ENCODE measurements at places on chromosomes 5 and 9.

GRCh38 chr5:99029172-99029571, 100.4 kb upstream of the CHD1 start:
- DNase-seq, result no peak

DNA sequence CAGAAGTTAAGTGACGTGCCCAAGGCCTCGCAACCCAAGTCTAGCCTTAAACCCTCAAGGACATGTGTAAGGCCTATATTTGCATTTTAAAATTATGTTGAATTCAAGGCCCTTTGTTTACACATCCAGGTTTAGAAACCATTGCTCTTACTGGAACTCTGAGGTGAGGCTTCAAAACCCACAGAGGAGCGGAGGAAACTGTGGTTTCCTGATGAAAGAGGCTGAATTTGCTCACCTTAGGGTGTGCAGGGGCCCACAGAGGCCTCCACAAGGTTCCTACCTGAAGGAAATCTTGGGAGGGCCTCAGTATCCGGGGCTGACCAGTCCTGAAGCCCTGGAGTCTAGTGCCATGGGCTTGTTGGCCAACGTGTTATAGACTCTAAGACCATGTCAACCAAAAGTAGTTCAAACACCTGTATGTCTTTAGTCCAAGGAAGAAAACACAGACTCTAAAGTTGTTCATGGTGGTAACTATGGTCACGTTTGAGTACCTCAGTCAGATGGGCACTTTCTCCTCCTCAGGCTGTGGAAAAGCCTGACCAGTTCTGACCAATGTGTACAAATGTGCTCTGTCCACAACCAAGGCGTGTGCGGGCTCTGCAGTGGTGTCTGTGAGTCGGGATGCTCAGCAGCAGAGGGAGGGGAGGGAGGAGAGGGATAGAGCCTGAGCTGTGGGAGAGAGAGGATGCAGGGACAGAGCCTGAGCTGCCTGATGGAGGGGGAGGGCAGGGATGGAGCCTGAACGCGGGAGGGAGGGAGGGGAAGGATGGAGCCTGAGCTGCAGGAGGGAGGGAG, 124.6 kb upstream of the ERCC6L2 start:
- DNase-seq, result peak; percentile 48

GRCh38 chr9:116767219-116767618, 80.1 kb downstream of the TRIM32 start:
- DNase-seq, result no peak

DNA sequence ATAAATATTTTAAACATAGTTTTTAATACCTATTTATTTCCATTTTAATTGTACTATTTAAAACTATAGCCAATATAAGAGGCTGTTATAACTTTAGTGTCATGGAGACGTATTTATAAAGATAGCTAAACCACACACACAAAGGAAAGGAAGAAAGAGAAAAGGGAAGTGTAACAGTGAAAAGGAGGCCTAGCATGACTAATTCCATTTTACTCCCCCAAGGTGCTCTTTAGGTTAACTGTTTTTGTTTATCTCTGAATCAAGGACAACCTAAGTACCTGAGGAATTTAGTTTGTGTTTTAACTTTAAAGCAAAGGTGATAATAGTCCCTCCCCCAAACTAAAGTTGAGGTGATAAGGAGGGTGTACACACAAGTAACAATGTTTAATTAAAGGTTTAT, 1188.9 kb upstream of the C9orf72 start:
- DNase-seq, result no peak

- DNase-seq, result no peak
Observed at GRCh38 chr5:173329491-173330337, 1.5 kb upstream of the STC2 start.

- no peak for DNase-seq
Observed at GRCh38 chr9:133119846-133120500, 1.1 kb downstream of the RALGDS start.

GRCh38 chr9:114114364-114114763, 15.3 kb upstream of the KIF12 start:
- no peak for DNase-seq

- DNase-seq, result no peak
Observed at GRCh38 chr9:71743217-71743705, 25.1 kb downstream of the CEMIP2 start.

GRCh38 chr5:77218263-77218662, 7.8 kb downstream of the PDE8B start:
- DNase-seq, result no peak

GRCh38 chr5:35884773-35885172, 28.1 kb downstream of the IL7R start:
- no peak for DNase-seq

DNA sequence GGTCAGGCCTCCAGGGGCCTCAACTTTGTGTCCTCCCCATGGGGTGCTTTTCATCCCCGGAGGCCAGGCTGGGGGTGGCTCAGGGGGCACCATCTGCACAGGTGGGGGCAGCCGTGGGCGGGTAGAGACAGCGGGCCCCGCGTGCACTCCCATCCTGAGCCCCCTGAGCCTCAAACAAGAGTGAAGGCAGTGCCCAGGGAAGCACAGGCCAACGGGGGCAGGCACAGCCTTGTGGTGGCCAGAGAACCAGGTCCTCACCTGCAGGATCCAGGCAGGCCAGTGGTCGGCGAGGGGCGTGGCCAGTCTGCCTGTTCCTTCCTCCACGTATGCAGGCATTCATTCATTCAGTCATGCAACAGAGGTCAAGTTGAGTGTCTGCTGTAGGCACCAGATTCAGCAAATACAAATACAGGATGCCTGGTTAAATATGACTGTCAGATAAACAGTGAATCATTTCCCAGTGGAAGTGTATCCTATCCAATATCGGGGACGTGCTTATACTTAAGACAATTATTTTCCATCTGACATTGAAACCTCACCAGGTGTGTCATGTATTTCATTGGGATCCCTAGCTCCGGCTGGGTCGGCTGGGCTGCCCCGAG, 22.3 kb downstream of the KCNT1 start:
- no peak for DNase-seq

DNA sequence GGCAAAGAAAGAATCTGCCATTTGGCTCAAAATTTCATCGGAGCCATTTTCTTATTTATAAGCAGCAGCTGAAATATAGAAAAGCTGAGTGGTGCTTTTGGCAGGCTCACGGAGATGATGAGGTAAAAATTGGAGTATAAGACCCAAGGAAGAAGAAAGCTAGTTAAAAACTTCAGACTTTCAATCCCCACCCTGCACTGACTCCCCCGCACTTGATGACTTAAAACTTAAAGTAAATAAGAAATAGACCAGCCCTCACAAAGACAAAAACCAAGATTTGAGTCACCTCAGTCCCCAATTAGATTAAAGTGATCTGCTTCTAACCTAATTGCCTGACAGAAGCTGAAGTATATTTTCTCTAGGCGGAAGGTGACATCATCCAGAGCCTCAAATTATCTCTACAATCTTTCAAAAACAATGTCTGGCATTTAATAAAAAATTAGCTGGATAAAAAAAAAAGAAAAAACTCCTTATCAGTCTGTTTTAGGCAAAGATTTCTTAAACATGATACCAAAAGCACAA, 124.0 kb upstream of the PJA2 start:
- no peak for DNase-seq

GRCh38 chr5:67431191-67431590, 234.6 kb upstream of the CD180 start:
- no peak for DNase-seq

DNA sequence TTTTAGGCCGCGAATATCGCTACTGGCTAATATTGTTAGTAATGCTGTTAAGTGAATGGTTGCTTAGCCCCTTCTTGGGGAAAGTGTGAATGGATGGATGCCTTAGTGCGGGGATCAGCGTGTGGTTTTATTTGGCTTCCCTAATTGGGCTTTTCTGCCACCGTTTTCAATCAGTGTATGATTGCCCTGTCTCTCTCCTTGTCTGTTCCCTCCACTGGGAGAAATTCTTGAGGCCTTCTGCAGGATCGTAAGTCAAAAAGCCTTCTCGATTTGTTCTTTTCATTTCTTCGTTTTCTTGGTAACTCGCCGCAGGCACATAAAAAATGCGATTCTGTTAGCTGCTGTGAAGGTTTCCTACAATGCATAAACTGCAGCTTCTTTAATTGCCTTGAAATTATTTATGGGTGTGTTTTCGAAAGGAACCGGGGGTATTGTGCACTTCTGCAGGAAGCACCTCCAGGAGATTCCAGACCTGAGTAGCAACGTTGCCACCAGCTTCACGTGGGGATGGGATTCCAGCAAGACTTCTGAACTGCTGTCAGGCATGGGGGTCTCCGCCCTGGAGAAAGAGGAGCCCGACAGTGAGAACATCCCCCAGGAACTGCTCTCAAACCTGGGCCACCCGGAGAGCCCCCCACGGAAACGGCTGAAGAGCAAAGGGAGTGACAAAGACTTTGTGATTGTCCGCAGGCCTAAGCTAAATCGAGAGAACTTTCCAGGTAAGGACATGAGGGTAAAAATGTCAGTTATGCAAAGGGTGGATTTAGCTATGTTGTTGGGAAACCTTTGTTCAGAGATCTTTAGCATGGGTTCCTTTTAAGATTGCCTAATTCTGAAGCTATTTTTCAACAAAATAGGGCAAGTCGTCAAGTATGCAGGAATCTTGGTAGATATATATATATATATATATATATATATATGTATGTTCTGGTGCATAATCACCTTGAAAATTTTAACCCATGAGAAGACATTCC, 700 bp downstream of the SKP2 start:
- DNase-seq, result no peak

DNA sequence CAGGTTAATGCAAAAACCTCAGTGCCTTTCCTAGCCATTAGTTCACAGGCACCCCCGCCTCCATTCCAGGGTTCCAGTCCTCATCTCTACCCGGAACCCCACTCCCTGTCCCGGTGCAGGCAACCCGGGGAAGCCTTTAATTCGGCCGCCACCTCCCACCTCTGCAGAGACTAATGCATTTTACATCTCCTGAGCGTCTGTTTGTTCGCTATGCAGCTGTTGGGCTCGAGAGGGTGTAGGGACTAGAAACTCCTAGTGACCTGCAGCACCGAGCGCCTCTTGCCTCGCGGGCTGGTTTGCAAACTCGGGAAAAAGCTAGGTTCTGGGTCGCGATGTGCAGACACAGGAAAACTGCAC, 3.6 kb downstream of the GDNF start:
- DNase-seq, result no peak

DNA sequence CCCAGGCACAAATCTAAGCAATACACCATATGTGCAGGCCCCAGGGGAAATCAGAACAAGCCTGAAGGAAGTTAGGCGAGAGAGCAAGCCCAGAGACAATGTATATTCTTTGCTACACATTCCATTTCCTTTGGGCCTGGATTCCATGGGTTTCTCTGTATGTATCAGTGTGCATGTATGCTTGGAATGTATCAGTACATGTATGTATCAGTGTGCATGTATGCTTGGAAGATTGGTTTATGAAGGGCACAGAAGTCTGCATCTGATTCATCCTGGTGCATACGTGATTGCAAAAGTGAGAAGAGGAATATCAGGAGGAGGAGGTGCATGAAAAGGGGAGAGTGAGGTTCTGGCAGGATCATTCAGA, 232.6 kb upstream of the ANKRD55 start:
- DNase-seq, result no peak

- no peak for DNase-seq
Observed at GRCh38 chr5:134997015-134997414, 29.3 kb downstream of the CATSPER3 start.

DNA sequence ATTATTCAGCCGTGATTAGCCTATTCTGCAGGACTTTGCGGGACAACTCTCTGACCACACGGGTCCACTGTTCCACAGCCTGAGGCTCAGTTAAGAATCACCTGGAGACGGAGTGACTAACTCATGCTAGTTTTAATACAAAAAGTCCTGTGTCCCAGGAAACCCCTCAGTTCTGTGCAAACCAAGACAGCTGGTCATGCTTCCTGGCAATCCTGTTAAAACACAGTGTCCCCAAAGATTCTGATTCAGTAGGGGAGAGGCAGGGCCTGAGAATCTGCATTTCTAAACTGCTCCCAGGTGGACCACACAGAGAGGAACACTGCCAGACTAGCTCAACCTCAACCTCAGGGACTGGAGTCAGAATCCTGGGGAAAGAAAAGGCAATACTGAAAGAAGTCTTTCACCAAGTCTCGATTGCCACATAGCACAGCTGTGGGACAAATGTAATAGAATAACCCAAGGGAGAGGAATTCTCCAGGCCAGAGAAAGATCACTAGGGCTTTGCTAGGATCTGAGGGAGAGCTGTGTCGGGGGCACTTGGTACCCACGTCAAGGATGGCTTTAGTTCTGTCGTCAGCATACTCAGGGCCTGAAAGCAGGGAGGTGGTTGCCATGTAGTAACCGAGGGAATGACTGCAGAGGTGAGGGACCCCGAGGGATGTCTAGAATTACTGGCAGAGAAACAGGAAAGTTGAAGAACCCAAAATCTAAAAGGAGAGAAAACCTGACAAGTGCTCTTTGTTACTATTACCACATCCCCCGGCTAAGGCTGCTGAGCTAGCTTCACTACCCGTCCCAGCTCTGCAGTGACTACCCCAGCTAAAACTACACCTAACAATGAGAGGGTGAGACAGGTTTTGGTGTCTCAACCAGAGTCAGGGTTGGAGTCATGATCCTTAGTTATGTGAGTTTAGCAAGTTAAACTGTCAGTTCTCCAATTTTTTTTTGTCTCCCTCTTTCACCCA, 8.6 kb downstream of the SUSD1 start:
- DNase-seq, result no peak

- no peak for DNase-seq
Observed at GRCh38 chr9:137009938-137010732, 13.8 kb upstream of the CLIC3 start.

GRCh38 chr5:6158974-6159831, 219.1 kb downstream of the MED10 start:
- DNase-seq, result no peak

- DNase-seq, result no peak
Observed at GRCh38 chr9:125646217-125646616, 60.8 kb downstream of the MAPKAP1 start.

DNA sequence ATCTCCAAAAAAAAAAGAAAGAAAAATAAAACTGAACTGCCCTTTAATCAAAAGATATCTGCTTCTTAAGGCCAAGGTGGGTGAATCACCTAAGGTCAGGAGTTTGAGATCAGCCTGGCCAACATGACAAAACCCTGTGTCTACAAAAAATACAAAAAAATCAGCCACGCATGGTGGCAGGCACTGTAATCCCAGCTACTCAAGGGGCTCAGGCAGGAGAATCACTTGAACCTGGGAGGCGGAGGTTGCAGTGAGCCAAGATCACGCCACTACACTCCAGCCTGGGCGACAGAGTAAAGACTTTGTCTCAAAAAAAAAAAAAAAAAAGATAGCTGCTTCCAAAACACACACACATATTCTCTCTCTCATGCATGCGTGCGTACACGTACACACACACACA, 17.8 kb downstream of the SCAI start:
- no peak for DNase-seq

- DNase-seq, result no peak
Observed at GRCh38 chr9:91489361-91489899, 65.8 kb upstream of the NFIL3 start.
